ENCODE measurements at places on chromosomes 6 and 20.
A peak's percentile ranks its signal among the peaks of the same experiment; 100 is the strongest.

DNA sequence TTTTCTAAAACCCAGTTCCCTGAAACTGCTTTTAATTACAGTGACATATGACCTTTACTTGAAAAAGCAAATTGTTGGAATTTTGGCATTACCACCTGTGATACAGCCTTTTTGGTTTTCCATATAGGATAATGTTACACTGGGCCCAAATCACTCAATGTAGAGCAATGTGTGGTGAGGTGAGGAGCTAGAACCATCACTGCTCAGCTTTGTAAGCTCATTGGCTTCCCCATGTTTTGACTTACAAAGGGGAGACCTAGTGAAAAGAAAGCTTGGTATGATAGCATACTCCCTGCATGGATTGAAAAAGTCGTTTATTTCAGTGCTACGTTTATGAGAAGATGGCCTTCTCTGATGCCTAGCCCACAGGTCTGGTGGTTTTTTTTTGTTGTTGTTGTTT lies 470.4 kb upstream of the EPHA7 start:
- no peak for DNase-seq

GRCh38 chr6:32668226-32668747 lies 1.8 kb upstream of the HLA-DQB1 start:
- peak; percentile 5 for DNase-seq

DNA sequence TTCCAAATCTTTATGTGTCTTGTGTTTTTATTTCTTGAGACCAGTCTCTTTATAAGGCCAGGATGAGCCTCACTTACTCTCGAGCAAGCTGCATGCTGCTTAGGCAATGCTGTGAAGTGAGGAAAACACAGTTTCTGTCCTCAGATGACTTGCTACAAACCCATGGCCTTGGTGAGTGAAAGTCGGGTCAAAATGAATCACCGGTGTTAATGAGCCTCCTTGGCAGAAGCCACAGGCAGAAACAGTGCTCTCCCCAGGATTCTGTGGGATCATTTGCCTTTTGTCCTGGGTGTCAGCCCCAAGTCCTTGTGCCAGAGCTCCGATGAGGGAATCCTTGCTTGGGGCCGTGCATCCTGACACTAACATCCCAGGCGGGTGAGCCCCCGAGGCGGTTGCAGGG lies 482.5 kb downstream of the QKI start:
- DNase-seq, result peak; percentile 13

DNA sequence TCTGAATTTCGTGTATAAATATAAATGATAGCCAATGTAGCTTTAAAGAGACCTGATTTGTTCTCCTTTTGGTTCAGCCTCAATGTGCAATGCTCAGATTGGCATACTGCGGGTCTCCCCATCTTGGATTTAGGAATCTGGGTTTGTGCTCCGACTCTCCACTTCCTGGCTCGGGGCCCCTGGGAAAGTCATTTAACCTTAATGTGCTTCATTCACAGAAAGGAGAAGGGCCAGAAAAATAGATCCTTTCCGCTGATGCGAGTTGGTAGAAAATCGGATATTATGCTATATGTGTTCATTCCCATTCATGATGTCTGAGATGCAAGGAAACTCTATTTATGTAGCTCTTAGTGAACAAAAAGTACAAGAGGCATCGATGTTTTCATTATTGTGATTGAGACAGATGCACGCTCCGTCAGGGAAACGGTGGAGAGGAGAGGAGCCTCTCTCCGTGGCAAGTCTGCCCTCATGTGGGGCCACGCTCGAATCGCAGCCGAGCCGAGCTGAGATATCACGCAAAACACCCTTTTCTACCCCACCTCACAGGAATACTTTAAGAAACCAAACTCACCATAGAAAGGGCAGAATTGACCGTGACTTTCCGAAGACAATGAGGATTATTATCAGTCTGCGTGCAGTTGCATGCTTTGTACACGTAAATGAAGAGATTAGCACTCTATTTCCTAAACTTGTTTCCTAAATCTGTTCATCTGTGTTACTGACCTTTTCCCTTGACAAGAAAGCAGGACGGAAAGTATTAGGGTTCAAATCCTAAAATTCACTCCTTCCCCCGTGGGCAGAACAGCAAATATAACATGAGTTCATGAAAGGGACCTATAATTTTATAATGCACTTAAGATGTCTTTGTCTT lies 136.6 kb downstream of the COL9A1 start:
- DNase-seq, result peak; percentile 62

GRCh38 chr6:140253096-140253495 lies 878.6 kb upstream of the CITED2 start:
- peak; percentile 66 for DNase-seq

DNA sequence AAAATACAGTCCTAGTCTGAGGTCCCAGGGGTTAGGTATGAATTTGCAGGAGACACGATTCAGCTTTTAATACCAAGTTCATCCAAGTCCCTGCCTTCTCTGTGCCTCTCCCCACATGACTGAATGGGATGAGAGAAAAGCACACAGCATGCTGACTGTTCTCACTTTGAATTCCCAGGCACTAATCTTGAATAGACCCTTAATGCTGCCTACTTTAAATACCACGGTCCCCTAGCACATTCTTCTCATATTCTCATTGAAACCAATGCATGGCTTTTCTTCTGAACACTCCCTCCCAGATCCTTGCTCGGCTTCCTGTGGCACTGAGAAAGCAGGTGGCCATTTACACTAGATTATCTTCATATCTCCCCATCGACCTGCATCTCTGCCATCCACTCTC lies 30.1 kb upstream of the SCAF8 start:
- DNase-seq, result no peak

DNA sequence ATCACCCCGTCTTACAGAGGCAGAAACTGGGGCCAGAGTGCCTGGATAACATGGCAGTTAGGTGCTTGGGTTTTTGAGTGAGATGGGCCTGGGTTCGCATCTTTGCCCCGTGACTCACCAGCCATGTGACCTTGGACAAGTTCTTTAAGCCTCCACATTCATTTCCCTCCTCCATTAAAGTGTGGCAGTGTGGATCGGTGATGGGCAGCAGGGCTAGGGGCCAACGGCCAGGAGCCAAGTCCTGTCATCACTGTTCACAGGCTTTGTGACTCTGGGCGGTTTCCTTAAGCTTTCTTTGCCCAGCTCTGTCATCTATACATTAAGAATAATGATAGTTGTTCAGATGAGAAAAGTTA lies 85.5 kb upstream of the PMEPA1 start:
- DNase-seq, result peak; percentile 56

DNA sequence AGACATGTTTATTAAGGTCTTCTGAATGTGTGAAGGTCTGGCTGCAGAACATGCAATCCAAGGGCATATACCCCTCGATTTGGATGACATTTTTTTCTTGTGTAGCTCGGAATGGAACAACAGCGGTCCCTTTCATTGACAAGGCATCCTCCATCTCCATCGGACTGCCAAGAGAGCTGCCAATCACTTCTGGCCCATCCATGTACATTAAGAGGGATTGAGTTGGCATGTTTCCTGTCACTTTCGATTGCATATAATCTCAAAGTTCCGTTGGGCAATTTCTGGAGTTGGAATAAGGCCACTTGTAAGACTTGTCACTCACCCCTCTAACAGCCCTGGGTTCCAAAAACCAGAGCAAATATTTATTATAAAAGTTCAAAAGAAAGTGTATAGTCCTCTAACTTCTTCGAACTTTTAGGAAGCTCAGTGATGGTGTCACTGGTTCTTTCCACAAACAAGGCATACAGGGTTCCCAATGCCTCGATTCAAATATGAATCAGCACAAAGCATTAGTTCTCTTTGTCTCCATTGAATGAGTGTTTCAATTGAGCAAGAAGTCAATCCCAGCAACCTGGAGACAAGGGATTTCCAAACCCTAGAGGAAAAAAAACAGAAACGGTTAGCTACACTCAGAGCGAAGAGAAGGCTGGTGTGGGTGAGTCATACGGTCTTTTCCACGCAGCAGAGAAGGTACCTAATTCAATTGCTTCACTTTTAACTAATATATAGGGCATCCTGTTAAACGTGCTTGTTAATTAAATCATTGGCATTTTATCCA lies 10.9 kb downstream of the ZNF217 start:
- peak; percentile 98 for DNase-seq

- peak; percentile 99 for DNase-seq
Measured at GRCh38 chr20:47330933-47331708, 25.4 kb downstream of the ZMYND8 start.

- DNase-seq, result no peak
Measured at GRCh38 chr6:65116326-65116725, 590.7 kb downstream of the EYS start.

DNA sequence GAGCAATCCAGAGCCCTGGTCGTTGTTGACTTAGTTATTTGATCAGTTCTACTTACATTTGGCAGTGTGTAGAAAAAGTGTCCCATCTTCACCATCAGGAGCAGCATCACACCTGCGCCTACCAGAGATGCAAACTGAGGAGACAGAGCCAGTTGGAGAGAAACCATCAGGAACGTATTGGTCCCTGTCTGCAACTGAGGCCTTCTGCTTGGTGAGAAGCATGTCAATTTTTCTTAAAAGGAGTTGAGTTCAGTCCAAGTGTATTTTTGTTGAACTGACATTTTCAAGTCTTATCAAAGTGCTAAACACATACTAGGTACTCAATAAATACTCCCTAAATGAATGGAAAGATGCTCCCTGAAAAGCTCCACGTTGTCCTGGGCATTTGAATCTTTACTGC lies 47.9 kb upstream of the SRPK1 start:
- no peak for DNase-seq

GRCh38 chr6:7647504-7647903 lies 57.5 kb downstream of the SNRNP48 start:
- no peak for DNase-seq

- DNase-seq, result no peak
Measured at GRCh38 chr6:151698931-151699700, 108.4 kb upstream of the ESR1 start.

DNA sequence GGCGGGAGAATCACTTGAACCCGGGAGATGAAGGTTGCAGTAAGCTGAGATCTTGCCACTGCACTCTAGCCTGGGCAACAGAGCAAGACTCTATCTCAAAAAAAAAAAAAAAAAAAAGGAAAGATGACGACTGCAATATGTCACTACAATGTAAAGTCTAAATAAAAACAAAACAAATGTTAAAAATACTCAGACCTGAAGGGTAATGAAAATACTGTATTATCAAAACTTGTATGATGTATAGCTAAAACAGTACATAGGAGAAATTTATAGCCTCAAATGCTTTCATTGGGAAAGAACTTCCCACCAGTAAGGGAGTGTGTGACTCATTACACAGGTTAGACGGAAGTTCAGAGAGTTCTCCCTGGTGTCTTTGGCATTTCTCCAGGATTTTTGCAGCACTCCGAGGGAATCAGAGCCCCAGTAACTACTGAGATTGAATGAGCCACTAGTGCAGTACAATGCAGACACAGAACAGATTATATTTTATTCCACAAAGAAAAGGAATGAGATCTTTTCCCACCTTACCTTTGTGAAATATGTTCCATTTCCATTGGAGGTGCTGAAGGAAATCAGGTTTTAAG lies 12.5 kb upstream of the RALGAPB start:
- peak; percentile 95 for DNase-seq

- no peak for DNase-seq
Measured at GRCh38 chr20:16011519-16011918, 561.7 kb downstream of the KIF16B start.

GRCh38 chr20:10260316-10260715 lies 41.7 kb downstream of the SNAP25 start:
- DNase-seq, result no peak

GRCh38 chr6:149840345-149841075 lies 23.6 kb downstream of the LRP11 start:
- DNase-seq, result peak; percentile 68

GRCh38 chr6:3803627-3804468 lies 45.3 kb upstream of the FAM50B start:
- peak; percentile 91 for DNase-seq

- no peak for DNase-seq
Measured at GRCh38 chr20:24953621-24954133, 4.6 kb downstream of the CST7 start.

DNA sequence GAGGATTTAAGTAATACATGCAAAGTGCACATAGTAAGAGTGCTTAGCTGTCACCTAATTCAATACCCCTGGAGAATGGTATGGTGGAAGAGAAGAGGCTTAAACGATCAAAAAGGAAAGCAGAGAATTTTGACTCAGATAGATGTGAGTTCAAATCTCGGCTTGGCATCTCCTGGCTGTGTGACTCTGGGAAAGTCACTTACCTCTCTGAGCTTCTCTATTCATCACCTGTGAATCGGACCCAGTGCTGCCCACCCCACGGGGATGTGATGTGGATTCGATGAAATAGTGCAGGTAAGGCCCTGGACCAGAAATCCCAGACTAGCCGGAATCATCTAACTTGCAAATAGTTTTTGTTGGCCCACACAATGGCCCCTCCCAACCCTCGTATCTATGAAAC lies 1.8 kb upstream of the B4GALT5 start:
- DNase-seq, result no peak

- DNase-seq, result peak; percentile 62
Measured at GRCh38 chr20:20360464-20360863, 7.4 kb upstream of the INSM1 start.

- DNase-seq, result peak; percentile 77
Measured at GRCh38 chr6:161029195-161029809, 37.7 kb downstream of the MAP3K4 start.

- DNase-seq, result no peak
Measured at GRCh38 chr6:79225717-79226599, 8.5 kb downstream of the HMGN3 start.

- DNase-seq, result no peak
Measured at GRCh38 chr6:170134471-170135440, 156.1 kb downstream of the DLL1 start.

GRCh38 chr20:61048302-61048701 lies 203.8 kb upstream of the CDH4 start:
- no peak for DNase-seq

DNA sequence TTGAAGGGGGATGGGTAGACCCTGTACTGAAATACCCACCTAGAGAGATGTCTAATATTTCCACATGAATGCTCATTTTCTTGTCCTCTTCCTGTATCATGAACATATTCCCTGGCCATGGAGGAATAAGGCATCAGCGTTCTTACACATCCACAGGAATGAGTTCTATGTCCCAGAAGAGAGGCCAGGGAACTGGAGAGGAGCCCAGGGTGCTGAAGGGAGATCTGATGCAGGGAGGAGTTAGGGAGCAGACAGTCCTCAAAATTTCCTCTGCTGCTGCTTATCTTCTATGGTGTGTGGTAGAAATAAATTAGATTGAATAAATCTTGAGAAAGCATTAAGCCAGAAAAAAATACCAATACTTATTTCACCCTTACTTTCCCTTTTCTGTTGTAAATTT lies 295.0 kb downstream of the KCNQ5 start:
- DNase-seq, result no peak

- no peak for DNase-seq
Measured at GRCh38 chr6:92109256-92109655, 1310.1 kb downstream of the EPHA7 start.

DNA sequence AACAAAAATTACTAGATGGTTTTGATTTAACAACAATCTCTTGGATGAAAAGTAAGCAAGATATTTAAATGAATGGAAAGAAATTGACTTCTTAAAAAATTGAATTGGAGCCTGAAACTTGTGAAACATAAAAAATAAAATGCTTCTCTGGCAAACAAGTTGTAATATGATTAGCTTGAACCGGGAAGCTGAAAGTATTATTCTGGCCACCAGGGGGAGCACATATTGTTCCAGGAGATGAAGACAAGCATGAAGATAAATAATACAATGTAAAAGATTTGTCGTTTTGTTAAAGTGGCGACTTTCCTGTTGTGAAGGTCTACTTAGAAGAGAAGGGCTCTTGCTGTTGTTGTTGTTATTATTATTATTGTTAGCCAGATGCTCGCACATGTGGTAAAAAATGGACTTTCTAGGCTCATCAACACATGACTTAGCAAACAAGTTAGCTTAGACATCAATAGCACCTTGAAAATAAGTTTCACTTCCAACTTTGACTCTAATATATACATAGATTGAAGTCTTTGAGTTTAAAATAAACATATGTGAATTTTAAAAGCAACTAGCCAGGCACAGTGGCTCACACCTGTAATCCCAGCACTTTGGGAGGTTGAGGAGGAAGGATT lies 14.2 kb downstream of the PAX1 start:
- DNase-seq, result peak; percentile 53

Measured in ELR (cell line).